Activated CD4-positive, alpha-beta T cell treated with anti-CD3 and anti-CD28 coated beads, Interleukin-2, amount 50 U/mL, for 16 hours (primary cell): ENCODE measurements at places on chromosomes 7 and 10.

GRCh38 chr10:6047847-6048246, 14.3 kb downstream of the IL2RA start:
- no peak for DNase-seq

DNA sequence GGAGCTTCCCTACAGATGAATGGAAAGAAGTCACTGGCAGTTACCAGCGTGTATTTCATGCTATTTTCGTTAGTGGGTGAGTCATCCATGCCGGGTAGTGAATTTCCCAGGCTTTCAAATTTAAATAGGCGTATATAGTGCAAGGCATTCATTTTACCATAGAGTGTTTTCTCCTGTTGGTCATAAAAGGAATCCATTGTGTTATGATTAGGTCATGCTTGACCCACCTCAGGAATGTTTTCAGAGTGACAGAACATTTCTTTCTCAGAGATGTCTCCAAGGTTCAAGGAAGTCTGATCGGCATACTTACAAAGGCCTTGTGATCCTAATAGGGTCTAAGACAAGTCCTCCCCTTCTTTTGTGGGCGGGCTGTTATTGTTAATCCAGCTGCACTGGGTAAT, 110.7 kb downstream of the AKR1D1 start:
- no peak for DNase-seq

DNA sequence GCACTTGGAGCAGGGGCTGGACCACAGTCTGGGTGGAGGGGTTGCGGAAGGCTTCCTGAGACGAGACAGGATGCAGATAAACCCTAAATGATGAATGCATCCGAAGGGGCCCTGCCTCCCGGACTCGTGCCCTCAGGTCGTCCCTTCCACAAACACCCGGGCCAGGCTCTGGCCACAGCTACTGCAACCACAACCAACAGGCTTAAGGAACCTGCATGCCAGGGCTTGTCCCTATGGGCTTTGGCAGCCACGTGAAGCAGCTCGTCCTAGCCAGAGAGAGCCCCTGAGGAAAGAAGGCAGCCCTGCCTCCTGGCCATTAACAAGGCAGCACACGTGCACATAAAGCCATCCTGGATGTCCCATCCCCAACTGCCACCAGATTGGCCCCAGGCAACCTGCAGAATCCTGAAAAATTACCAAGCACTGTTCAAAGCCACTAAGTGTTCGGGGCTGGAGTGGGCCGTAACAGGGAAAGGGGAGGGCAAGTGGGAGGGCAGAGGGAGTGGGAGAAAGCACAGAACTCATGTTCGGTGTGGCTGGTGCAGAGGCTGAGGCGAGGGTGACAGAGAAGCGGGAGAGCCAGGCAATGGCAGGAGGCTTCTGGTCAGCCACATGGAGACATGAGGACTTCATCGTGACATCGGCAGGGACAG, 62.7 kb downstream of the MAD1L1 start:
- no peak for DNase-seq

DNA sequence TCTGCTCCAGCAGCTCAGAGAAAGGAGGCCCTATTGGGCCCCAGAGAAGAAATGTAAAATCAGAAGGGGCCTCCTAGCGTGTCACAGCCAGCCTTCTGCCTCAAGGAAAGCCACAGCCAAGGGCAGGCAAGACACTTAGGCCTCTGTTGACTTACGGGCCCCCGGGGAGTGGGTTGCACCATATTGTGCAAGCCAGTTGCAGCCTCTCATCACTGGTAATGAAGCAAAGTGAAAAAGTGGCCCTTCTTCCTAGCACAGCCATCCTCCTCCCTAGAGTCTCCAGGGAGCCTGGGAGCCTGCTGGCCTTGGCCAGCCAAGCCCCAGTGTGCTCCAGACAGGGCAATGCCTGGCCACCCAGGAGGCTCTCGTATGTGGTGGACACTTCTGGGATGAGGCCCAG, 56.2 kb upstream of the GDF10 start:
- DNase-seq, result no peak

- no peak for DNase-seq
These were observed 2.1 kb downstream of the SLC25A40 start for GRCh38 chr7:87874066-87874465.

DNA sequence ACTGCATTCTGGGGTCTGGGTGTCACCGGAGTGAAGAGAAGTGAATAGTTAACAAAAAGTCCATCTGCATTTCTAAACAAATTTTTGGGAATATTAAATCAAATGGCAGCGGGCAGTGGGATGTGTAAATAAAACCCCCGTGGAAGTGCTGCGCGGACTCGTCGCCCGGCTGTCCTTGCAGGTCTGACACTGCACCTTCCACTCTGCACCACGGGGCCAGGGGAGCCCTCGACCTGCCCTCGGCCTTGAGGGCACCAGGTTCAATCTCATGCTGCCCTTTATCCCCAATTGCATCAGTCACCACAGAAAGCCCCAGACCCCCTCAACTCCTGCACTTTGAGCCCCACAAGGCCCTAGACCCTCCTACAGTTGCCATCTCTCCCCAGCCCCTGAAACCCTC, 6.4 kb upstream of the SMARCD3 start:
- no peak for DNase-seq

DNA sequence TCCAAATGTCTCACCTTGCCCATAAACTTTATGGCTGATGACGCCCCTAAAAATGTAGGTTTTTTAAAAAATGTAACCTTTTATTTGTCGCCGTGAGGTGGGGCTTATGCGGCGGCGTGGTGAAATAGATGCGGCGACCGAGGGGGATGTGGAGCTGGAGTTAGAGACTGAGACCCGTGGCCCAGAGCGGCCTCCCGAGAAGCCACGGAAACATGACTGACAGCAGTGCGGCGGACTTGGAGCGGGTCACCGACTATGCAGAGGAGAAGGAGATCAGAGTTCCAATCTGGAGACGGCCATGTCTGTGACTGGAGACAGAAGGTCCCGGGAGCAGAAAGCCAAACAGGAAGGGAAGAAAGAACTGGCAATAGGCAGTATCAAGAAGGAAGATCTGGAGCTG, 46.5 kb downstream of the C7orf33 start:
- no peak for DNase-seq

DNA sequence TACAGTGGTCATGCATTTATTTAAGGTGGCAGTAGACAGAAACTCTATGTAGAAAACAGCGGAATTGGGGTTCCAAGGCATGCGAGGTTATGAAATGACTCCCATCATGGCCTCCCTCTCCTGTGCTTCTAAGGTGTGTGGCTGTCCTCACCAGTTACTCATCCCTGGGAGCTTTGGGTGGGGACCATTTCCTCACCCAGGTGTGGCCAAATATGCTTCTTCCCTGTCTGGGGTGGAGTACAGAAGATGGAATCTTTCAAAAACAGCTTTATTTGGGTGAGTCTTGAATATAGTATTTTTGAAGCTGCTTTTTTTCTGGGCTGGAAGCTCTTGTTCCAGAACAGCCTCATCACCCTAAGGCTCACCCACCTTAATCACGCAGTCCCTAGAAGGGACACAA, 139.0 kb downstream of the NRF1 start:
- no peak for DNase-seq

GRCh38 chr7:102272075-102272916, 14.4 kb upstream of the SH2B2 start:
- DNase-seq, result peak; percentile 60

DNA sequence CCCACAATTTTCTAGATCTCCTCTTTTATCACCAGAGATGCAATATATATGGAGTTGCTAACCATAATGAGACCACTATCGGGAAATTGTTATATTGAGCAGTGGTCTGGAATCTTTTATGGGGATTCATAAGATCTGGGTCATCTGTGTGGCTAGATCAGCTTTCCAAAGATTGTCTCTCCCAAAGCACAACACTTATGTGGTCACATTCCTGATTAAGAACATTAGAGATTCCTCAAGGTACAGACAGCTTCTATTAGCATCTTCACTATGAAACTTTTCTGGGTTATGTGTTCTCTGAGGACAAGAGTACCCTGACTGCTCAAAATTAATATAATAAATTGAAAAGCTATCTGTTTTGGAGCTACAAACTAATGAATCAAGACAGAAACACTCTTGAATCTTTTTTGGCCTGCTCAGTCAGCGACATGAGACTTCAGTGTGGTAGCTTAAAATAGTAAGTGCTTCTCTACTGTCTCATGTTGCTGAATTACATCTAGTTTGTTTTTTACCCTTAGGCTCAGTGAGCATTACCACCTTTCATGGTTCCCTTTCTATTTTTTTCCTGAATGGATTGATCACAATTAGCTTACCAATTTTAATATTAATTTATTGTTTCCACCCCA, 42.6 kb upstream of the STRIP2 start:
- DNase-seq, result no peak

GRCh38 chr7:112495156-112495788, 14.5 kb downstream of the LSMEM1 start:
- DNase-seq, result no peak

DNA sequence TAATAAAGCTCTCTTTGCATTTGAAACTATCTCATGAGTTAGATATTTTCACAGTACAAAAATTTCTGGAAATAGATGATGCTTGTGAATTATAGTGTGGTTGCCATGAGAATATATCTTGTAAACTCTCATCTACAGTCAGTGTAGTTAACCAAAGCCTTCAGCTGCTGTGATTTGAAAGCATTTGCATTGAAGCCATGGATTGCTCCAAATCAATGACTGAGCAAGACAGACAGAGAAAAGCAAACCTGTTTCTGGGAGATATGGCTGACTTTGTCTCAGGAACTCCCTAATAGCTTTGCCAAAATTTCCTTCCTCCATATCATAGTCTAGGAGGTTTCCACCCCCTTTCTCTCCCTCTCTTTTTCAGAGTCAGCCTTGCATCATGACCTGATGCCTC, 955.3 kb downstream of the REEP3 start:
- no peak for DNase-seq

DNA sequence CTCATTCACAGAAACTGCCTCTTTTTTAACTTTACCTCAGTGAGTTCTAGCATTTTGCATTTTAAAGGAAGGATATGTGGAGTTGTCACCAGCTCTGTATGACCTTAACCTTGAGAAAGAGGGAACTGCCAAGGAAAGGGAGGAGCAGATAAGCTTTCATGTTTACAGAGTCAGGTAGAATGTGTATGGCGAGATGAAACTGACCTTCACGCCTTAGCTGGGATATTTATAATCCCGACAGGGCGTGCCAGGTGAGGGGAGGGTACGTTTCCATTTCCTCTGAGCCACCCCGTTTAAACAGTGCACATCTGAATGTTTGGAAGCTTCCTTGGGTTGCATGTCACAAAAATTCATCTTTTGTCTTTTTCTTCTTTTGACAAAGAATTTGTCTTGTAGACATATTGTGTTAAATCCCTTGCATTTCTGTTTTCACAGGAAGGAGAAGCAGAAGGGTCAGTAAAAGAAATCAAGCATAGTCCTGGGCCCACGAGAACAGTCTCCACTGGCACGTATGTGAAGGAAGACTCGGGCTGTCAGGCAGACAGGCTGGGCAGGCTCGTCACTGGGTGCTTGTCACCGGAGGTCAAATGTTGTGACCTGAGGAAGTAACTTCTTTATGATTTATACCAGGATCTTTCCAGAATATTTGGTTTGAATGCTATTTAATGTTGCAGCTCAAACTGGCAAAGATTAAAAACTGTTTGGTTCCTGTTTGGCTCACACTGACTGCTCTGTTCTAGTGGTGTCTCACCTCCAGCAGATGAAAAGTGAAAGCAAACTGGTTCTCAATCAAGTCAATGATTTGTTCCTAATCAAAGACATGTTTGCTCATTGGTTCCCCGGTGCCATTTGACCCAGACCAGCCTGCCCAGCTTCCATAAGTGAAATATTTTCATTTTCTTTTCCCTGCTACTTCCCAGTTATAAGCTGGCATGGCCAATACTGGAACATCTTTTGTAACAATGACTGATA, 16.2 kb downstream of the OPTN start:
- DNase-seq, result peak; percentile 35

GRCh38 chr10:124599588-124600050, 138.0 kb downstream of the LHPP start:
- DNase-seq, result no peak

DNA sequence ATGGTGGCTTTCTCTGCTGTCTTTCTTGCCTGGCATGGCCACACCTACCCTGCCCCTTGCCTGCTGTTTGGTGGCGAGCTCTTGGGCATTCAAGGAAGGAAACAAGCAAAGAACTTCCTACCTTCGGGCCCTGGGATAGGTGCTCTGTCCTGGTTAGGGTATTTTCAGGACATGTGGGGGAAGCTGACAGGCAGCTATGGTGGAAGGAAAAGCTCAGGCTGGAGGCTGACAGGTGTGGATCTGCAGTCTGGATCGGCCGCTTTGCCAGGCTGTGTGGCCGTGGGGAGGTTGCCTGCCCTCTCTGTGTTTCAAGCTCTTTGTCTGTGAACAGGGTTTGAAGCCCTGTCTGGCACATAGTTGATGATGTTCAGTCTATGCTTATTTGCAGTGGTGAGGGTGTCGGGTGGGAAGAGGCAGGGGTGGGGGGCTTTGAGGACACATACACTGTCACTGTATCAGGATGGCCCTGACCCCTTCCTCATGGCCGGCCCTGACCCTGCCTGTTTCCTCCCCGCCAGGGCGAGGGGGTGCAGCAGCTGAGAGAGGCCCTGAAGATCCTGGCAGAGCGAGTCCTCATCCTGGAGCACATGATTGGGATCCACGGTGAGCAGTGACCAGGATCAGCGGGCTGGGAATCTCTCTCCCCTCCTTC, 73.7 kb downstream of the MYL10 start:
- no peak for DNase-seq

DNA sequence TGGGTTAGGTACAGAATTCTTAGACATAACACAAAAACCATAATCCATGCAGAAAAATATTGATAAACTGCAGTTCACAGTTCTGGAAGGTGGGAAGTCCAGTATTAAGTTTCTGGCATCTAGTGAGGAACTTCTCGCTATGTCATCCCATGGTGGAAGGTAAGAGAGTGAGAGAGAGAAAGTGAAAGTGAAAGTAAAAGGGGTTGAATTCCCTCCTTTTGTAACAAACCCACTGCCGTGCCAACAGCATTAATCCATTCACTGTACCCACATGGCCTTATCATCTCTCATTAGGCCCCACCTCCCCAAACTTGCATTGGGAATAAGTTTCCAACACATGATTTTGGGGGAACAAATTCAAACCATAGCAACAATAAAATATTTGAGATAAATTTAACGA, 17.1 kb downstream of the ZNF485 start:
- no peak for DNase-seq

DNA sequence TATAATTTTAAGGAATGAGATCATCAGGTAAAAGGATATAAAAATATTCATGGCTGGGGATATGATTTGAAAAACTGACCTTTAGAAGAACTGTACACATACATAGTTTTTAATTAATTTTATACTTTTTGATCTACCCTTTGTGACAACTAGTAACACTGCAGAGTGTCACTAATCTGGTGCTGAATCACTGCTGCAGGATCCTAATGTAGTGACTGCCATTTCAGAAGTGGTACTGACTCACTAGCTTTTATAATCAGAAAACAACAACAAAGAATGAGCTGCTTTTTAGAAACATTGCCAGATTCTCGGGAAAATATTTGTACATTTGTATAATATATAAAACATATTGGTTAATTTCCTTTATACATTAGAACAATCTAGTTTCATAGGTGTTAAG, 110.4 kb downstream of the HIPK2 start:
- no peak for DNase-seq
